ENCODE measurements at places on chromosomes 7 and 10.

DNA sequence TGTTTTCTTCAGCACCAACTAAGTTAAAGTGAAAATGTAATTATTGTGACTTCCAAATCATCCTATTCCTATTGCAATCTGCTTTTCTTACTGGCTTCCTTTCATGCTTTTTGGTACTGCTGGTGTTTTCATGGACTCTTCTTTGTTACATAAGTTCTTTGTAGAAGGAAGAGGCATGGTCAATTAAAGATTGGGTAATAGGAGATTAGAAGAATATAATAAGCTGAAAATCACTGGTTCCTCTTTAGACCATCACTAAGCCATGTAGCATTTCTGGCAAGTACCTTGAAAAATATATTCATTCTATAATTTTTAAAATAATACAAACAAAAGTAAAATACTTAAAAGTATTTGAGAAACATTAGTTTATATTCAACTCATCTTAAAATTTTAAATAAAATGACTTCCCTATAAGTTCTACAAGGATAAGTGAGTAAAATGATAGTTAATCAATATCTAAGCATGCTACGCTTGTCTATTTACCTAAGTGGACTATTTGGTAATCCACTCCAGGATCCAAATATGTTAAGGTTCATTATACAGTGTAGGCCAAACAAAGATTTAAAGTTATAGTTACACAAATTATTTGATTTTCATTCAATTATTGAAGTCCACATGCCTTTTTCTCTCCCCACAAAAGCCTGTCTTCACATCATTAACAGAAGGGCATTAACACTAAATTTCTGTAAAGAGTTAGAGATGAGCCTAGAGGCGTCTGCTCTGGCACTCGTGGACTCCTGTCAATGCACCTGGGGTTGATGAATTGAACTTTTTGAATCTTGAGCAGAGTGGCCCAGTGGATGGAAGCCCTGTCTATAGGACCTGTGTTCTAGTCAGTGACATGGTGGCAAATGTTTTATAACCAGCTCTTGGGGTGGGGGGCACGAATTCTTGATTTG lies 408.1 kb downstream of the INHBA start:
- no peak for DNase-seq

GRCh38 chr10:12670004-12670403 lies 320.7 kb downstream of the CAMK1D start:
- no peak for DNase-seq

GRCh38 chr10:78337016-78337415 lies 303.4 kb downstream of the RPS24 start:
- no peak for DNase-seq

DNA sequence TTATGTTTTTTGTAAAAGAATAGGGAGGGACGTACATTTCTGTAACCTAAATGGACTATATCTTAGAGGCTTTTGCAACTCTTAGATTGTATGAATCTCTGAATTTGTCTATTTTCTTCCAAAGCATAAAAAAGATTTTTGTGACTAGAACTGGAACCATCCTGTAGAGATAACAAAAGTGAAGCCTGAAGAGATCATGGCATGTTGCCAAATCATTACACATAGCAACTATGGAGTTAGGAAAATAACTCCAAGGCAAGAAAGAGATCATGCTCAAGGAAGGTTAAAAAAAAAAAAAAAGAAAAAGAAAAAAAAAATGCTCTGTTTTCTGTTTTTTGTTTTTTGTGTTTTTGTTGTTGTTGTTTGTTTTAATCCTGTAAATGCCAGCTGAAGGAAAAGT lies 567.7 kb upstream of the ZWINT start:
- DNase-seq: no peak

- DNase-seq: peak; percentile 49
Observed at GRCh38 chr10:104256335-104256961, 1.8 kb downstream of the GSTO1 start.

DNA sequence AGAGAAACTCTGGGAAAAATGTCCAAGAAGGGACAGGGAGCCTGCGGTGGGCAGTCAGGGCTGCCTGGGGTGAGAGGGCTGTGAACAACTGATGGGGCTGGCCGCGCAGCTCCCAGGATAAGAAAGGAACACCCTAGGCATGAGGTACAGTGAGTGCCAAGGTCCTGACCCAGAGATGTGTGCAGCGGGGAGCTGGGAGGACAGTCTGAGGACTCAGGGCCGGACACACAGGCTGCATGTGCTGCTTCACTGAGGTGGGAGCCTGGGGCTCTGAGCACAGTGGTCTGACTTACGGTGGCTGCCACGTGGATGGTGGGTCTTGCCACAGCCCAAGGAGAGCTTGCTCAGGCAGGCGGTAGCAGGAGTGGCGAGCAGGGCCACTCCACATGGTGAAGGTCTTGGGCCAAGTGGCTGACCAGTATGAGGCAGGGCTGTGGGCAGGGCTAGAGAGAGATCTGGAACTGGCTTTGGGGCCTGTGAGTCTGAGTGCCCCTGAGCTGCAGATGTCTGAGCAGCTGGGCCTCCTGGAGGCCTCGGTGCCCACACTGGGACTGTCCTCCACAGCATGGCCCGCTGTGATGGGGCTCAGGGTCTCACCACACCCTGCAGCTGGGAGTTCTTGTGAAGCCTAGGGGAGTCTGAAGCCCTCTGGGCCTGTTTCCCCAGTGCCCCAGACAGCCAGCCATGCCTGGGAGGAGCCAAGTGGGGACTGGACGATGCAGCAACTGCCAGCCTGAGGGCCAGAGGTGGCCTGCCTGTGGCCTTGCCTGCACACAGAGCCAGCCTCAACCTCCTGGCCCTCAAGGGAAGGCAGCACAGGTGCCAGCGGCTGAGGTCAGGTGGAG lies 60.3 kb downstream of the RASGEF1A start:
- no peak for DNase-seq

DNA sequence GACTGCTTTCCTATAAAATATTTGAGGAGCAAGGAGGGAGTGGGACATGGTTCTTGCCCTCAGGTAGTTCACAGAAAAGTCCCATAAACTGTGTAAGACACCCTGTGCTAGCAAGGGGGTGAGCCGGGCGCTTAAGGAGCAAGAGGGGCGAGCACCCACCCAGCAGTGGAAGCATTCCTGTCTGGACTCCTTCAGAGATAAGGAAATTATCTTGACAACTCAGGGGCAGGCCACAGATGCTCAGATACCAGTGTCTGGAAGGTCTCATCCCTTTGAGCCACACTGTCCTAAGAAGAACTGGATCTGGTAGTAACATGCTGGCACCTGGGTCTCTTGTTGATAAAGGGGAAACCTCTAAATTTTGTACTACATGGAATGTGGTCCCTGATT lies 54.1 kb downstream of the DAGLB start:
- DNase-seq: no peak

DNA sequence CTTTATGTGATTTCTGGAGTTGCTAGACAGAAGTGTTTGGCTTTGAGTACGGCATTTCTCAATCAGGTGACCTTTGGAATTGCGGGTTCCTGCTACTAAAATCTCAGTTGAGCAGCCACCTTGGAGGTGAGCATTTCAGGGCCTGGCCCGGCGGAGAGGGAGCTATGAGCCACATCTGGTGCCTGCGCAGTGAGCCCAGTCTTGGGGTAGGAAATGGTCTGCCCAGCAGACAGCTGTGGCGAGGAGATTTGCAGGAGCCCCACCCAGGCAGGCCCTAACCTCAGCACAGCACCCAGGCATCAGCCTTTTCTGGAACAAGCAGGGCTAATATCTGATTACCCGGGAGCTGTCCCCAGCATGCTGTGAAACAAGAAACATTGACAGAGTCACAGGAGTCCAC lies 547.9 kb upstream of the FOXK1 start:
- DNase-seq: no peak

GRCh38 chr10:59757966-59758365 lies 4.7 kb upstream of the MRLN start:
- no peak for DNase-seq

DNA sequence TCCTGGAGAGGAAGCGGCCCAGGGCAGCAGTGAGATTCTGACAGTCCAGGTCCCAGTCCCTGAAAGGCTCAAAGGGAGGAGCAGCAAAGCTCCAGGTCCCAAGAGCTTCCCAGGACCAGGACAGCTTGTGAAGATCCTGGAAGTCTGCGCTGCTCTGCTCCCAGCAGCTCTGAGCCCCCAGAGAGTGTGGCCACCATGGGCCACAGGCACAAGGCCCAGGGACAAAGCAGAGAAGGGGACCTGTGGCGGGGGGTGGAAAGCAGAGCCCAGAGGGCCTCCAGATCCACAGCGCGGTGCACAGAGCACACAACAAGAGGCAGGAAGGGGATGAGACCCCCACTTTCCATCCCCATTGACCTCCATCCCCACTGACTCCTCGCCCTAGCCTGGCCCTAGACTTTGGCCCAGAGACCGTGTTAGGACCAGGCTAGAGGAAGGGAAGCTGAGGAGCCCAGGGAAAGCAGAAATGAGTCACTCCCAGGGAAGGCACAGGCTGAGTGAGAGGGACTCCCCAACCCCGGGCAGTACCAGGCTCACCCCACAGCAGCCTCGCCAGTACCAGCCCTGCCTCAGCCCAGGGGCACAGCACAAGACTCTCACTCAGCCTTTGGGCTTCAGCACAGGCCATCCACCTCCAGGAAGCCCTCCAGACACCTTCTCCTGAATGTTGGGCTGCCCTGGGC lies 75.5 kb downstream of the GRID1 start:
- DNase-seq: no peak

DNA sequence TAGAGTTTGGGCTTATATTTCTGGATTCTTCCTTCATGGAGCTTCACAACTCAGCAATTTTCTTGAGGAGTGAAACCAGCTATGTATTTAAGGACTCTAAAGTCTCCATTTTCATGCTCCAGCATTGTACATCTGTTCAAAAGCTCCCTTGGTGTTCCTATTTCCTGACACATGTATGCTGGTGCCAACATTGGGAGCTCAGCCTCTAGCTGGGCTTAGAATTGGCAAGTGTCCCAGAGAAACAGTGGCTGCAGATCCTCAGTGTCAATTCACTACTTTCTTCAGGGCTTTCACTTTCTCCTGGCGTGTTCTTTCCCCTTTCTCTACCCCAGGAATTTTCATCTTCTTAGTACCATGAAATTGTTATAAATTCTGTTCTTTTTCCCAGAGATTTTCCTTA lies 103.1 kb downstream of the ZNF467 start:
- peak; percentile 28 for DNase-seq

GRCh38 chr7:80721883-80722615 lies 83.6 kb downstream of the CD36 start:
- DNase-seq: no peak

GRCh38 chr10:128727114-128727513 lies 600.9 kb upstream of the MKI67 start:
- DNase-seq: peak; percentile 65

DNA sequence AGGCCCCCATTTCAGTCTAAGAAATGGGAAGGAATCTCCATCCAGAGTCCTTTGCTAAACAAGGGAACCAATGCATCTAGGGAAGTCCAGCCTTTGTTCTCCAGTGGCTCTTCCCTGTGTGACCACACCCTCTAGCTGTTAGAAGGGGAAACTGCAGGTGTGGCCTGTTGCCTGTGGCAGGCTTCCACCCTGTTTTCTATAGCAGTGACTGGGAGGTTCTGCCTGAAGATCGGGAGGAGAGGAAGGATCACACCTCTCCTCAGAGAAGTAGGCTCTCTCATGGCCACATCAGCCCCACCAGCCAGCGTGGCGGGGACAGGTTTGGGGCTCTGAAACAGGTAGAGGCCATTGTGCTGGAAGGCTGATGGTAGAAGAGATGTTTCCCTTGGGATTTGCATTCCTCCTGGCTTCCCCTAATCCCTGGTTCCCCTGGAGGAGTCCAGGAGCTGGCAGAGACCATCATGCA lies 47.7 kb upstream of the TRIM8 start:
- peak; percentile 49 for DNase-seq

GRCh38 chr10:21534280-21534586 lies 201 bp downstream of the MLLT10 start:
- DNase-seq: no peak

- DNase-seq: no peak
Observed at GRCh38 chr7:42534441-42534840, 297.4 kb upstream of the GLI3 start.

DNA sequence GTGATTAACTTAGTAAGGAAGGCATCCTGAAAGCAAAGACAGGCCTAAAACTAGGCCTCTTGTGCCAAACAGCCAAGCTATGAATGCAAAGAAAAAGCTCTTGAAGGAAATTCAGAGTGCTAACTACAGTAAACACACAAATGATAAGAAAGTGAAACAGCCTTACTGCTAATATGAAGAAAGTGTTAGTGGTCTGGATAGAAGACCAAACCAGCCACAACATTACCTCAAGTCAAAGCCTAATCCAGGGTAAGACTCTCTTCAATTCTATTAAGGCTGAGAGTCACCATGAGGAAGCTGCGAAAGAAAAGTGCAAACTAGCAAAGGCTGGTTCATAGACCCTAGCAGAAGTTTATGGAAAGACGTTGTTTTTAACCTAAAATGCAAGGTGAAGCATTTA lies 66.0 kb downstream of the IPMK start:
- no peak for DNase-seq

- DNase-seq: peak; percentile 26
Observed at GRCh38 chr7:73768641-73769480, 1.2 kb downstream of the CLDN3 start.

GRCh38 chr7:50221028-50221427 lies 83.5 kb upstream of the IKZF1 start:
- DNase-seq: no peak

DNA sequence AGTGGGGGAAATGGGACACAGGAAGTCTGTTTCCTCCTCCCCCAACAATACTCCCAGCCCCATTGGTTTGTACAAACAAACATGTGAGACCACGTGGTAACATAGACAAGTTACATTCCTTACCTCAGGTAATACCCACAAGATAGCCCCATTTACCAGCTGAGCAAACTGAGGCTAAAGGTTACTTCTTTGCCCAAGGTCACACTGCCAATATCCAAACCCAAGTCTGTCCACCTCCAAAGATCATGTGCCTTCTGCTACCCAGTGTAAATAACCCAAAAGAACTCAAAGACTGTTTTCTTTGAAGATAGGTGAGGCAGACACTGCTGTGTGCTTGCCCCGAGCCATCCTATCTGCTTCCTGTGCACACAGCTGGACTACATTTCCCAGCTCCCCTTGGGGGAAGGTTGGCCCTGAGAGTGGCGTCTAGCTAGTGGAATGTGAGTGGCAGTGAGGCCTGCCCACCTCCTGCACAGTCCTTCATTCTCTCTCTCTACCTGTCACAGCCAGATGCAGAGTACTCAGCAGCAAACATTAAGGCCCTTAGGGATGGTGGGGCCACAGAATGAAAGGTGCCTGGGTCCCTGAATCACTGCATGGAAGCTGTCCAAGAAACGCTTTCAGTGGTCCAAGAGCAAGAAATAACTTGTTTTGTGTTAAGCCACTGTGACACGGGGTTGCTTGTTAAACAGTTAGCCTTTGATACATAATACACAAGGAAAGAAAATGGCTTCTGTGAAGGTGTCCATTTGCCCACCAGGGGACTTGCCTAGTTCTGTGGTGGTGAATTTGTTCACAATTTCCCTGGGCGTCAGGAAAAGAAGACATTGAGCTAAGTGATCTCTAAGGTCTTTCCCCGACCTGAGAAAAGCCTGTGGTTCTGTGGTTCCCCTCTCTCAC lies 257.7 kb upstream of the NFE2L3 start:
- DNase-seq: no peak

DNA sequence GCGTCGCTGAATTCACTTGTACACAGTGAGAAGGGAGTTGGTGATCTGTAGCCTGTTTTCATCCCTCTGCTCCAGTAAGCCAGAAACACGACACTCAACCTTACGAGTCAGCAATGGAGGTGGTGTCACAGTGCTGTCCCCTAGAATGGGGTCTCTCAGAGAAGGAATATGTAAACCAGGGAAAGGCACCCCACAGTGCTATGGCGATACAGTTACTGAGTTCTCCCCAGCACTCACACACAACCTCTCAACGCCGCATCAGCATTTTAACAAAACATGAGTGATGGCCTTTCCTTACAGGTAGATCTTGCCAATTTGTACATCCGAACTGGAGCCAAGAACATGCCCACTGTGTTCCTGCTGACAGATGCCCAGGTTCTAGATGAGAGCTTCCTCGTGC lies 196.3 kb downstream of the CDCA7L start:
- no peak for DNase-seq

GRCh38 chr7:140512317-140513000 lies 33.2 kb upstream of the MKRN1 start:
- peak; percentile 68 for DNase-seq
